ENCODE measurements at places on chromosomes 2 and 18. TPM values are rescaled to one million over a fixed set of nuclear protein-coding genes. Genes with fewer than 3 reads are reported as not detected.

The SLC39A6 gene
- 57.4 TPM for polyA plus RNA-seq

The KIAA2012 gene
- 1.8 TPM for polyA plus RNA-seq

The BABAM2 gene
- 28.9 TPM for polyA plus RNA-seq

The LONRF2 gene
- polyA plus RNA-seq: 2.1 TPM

The RESP18 gene
- not detected for polyA plus RNA-seq

The LRPPRC gene
- 103 TPM for polyA plus RNA-seq

The TMEM178A gene
- polyA plus RNA-seq: 10.3 TPM

The HOXD12 gene
- polyA plus RNA-seq: not detected

The HOXD10 gene
- 0.15 TPM for polyA plus RNA-seq

The SCN7A gene
- polyA plus RNA-seq: 101 TPM

The SLC38A11 gene
- 1.8 TPM for polyA plus RNA-seq

The ST6GAL2 gene
- polyA plus RNA-seq: 4.9 TPM

The CNDP2 gene
- polyA plus RNA-seq: 107 TPM

The TMEM163 gene
- polyA plus RNA-seq: 4.8 TPM

The CCDC74B gene
- 4.7 TPM for polyA plus RNA-seq

The MEP1B gene
- 0.46 TPM for polyA plus RNA-seq

The ALS2 gene
- polyA plus RNA-seq: 26.5 TPM

The CXCR2 gene
- polyA plus RNA-seq: 0.34 TPM

The WDR7 gene
- 12.6 TPM for polyA plus RNA-seq

The PLA2R1 gene
- 7.7 TPM for polyA plus RNA-seq

The MYO5B gene
- polyA plus RNA-seq: 7.9 TPM

The PLEKHH2 gene
- 342 TPM for polyA plus RNA-seq

The GKN1 gene
- polyA plus RNA-seq: not detected

The CCBE1 gene
- 75.0 TPM for polyA plus RNA-seq

The DRC1 gene
- 3.6 TPM for polyA plus RNA-seq

The B4GALT6 gene
- polyA plus RNA-seq: 21.3 TPM

The OSBPL1A gene
- polyA plus RNA-seq: 62.6 TPM

The LPIN1 gene
- 16.5 TPM for polyA plus RNA-seq

The TSPYL6 gene
- polyA plus RNA-seq: 0.05 TPM

The CCDC148 gene
- polyA plus RNA-seq: 2.7 TPM

The CPO gene
- 0.43 TPM for polyA plus RNA-seq

The ADCYAP1 gene
- polyA plus RNA-seq: 0.05 TPM

The ATP6V1B1 gene
- 3.0 TPM for polyA plus RNA-seq

The DPY30 gene
- polyA plus RNA-seq: 88.2 TPM

The SCN9A gene
- polyA plus RNA-seq: 15.4 TPM

The CNTNAP5 gene
- polyA plus RNA-seq: 0.01 TPM

The NYAP2 gene
- polyA plus RNA-seq: 0.12 TPM

The LOXL3 gene
- polyA plus RNA-seq: 9.9 TPM

The TFCP2L1 gene
- 4.4 TPM for polyA plus RNA-seq

The FER1L5 gene
- 0.50 TPM for polyA plus RNA-seq

The LRP1B gene
- 1.8 TPM for polyA plus RNA-seq

The EHD3 gene
- 7.5 TPM for polyA plus RNA-seq

The GAREM1 gene
- 13.0 TPM for polyA plus RNA-seq

The STPG4 gene
- 0.24 TPM for polyA plus RNA-seq

The UGP2 gene
- 114 TPM for polyA plus RNA-seq

The GPR75 gene
- 4.6 TPM for polyA plus RNA-seq

The COL6A3 gene
- polyA plus RNA-seq: 644 TPM

The CRACDL gene
- polyA plus RNA-seq: 4.1 TPM

The ANTXR1 gene
- 86.4 TPM for polyA plus RNA-seq

The ACMSD gene
- 1.6 TPM for polyA plus RNA-seq

The LIMS1 gene
- polyA plus RNA-seq: 47.1 TPM
